ENCODE measurements at places on chromosomes 2 and 18.

- no peak for DNase-seq
Observed at GRCh38 chr2:102197389-102198137, 10.7 kb downstream of the IL1RL2 start.

DNA sequence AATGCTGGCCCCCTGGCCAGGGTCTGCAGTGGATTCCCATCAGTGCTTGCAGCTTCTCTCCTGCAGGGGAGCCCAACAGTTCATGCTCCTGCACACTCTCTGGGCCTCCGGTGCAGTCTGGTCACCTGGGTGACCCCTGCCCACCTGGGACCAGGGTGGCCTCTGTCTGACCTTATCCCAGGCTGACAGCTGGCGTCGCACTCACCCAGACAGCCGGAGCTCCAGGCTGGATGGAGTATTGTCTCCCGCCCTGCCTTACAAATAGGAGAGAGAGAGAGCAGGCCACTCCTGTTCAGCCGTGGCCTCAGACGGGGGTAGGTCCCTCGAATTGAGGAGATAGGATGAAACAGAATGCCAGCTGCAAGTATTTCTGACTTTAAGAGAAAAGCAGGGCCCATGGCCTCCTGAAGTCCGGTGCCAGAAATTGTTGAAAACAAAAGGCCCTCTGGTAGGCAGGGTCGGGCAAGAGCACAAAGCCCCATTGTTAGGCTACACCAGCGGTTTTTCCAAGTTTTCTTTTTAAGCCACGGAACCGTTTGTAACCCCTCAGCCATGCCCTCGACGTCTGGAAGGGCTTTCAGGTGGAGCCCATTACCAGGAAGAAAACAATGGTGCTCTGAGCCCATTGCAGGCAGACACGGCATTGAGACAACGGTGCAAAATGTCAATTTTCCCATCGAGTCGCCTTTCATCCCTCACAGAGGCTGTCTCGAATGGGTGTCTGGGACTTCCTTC is 258.4 kb downstream of the BCL11A start:
- no peak for DNase-seq

DNA sequence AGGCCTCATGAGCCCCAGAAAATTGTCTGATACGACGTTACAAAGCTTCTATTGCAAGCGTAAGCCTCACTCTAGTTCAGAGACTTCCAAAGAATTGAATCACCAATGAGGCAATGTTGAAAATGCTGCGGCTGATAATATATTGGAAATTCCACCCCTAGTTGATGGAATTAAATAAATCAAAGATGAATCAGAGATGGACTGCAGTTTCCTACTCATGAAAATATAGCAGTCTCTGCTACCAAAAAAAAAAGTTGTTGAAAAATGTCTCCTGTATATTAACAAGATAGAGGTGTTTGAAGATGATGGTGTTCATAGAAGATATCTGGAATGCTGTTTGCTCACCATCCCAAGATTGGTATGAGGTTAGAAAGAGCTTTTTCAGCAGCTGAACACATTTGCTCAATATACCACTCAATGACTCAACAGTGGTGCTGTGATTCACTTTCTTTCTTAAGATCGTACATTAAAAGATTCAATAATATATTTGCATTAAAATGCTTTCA is 99.8 kb upstream of the ARHGAP28 start:
- peak; percentile 29 for DNase-seq

GRCh38 chr2:74004212-74005182 is 19.8 kb downstream of the TET3 start:
- no peak for DNase-seq

GRCh38 chr2:219998714-219999227 is 371.3 kb downstream of the SLC4A3 start:
- no peak for DNase-seq

- DNase-seq, result no peak
Observed at GRCh38 chr18:74378179-74378682, 62.6 kb downstream of the C18orf63 start.

DNA sequence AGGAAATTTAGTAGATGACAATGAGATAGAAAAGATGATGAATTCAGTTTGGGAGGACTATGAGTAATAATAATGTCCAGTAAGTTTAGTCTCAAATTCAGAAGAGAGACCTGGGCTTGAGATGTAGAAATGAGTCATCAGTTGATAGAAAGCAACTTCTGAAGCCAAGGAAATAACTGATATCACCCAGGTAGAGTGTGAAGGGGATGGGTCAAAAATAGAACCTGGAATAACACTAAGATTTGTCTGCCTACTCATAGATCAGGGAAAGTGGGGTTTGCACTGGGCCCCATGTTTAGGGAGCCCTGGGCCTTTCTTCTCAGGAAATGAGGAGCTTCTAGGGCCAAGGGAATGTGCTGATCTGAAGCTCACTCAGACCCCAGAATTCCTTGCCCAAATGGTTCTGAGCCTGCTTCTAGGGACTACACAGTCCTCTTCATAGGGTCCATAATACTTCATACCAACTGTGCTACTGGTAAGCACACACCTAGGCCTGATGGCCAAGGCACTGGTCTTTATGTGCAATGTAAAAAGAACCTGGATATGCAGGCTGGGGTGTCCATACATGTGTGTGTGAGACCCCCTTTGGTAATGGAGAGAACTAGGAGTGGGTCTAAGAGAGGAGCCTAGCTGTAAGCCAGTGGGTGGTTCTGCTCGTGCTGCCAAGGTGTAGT is 141.2 kb downstream of the IKZF2 start:
- DNase-seq, result no peak

All from epithelial cell of prostate (primary cell).